ENCODE measurements at places on chromosomes 4 and X. TPM values are rescaled to one million over a fixed set of nuclear protein-coding genes. Genes with fewer than 3 reads are reported as not detected.

Gene NWD2
- total RNA-seq: not detected

GRCh38 chr4:8645753-8646124 lies 53.2 kb downstream of the CPZ start:
- H3K27me3 ChIP-seq: no peaks in the 10 kb centered on the region
- no peak overlapping the region for H3K27ac ChIP-seq
- H3K4me1 ChIP-seq: no peaks in the 10 kb centered on the region
- no peaks in the 10 kb centered on the region for H3K36me3 ChIP-seq
- peak; percentile 24 for DNase-seq
- H3K4me3 ChIP-seq: no peak overlapping the region

- DNase-seq: no peak
- no peak overlapping the region for H3K27ac ChIP-seq
- no peak overlapping the region for H3K4me3 ChIP-seq
- H3K4me1 ChIP-seq: no peaks in the 10 kb centered on the region
- H3K36me3 ChIP-seq: no peaks in the 10 kb centered on the region
Observed at GRCh38 chr4:95676190-95676589, 127.4 kb upstream of the UNC5C start.

DNA sequence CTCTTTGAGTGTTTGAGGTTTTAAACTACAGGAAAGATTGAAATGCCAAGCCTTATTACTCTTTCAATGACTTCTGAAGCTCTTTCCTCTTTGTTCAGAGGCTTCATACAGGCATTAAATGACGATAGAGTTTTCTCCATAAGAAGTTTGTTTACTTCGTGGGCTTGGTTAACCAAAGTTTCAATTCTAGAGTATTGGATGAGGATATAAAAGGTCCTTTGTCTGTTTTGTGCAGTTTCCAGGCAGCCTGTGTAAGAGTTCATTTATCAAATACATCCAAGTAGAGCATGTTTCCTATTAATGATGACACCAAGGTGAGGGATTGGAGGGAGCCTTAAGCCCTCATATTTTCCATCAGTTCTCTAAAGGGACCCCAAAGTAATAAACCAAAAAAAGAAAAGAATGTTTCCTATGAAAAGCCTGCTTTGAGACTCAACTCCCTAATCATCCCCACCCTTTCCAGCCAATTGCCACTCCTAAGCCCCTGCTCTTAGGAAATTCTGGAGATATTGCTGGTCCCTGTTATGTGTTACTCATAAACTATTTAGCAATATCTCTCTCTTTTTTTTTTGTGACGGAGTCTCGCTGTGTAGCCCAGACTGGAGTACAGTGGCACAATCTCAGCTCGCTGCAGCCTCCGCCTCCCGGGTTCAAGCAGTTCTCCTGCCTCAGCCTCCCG lies 106.2 kb upstream of the IL13RA1 start:
- no peaks in the 10 kb centered on the region for H3K27me3 ChIP-seq
- H3K36me3 ChIP-seq: peaks cover 2% of the 10 kb centered on the region
- H3K4me1 ChIP-seq: no peaks in the 10 kb centered on the region

- H3K27me3 ChIP-seq: no peaks in the 10 kb centered on the region
- no peaks in the 10 kb centered on the region for H3K4me1 ChIP-seq
- peaks cover 24% of the 10 kb centered on the region for H3K36me3 ChIP-seq
Observed at GRCh38 chr4:33334416-33334815, 2614.2 kb downstream of the PCDH7 start.

Gene ZAR1
- total RNA-seq: 0.61 TPM

DNA sequence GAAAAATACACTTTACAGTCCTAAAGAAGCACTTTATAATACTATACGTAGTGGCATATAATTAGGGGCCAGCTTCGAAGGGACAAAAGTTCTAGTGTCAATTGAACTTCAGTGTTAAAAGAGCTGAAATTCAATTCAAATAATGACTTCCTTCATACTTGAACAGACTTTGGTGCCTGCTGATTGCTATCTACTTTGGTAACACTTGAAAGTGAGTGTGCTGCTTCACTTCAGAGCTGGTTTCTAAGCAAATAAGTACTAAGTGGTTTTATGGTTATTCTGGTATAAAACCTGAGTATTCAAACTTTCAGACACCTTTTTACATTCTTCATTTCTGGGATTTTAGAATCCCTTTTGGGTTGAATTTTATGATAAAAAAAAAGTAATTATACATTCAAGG lies 107.0 kb downstream of the SLC4A4 start:
- no peaks in the 10 kb centered on the region for H3K36me3 ChIP-seq
- DNase-seq: no peak
- no peaks in the 10 kb centered on the region for H3K4me1 ChIP-seq
- no peak overlapping the region for H3K27ac ChIP-seq

All from H9 (cell line).